ENCODE measurements at places on chromosomes 4 and X.

- DNase-seq: no peak
These were observed 957 bp downstream of the TIMM17B start for GRCh38 chrX:48896611-48897011.

GRCh38 chr4:90112715-90113114 lies 14.5 kb upstream of the CCSER1 start:
- no peak for DNase-seq

DNA sequence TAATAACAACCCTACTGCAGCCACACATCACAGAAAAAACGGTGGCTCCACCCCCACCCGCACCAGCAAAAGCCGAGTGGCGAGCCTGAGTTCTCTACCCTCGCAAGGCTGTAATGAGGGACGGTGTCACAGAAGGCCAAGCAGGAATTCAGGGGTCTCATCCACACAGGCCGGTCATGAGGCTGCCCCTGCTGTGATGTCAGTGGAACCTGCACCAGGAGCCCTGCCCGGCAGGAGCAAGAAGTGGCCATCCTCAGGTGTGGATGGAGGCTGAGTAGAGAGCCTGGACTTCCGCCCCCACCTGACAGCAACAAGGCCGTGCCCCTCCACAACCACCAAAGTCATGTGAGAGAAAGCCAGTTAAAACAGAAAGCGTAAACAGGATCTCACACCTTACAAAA lies 20.6 kb downstream of the LYAR start:
- no peak for DNase-seq

DNA sequence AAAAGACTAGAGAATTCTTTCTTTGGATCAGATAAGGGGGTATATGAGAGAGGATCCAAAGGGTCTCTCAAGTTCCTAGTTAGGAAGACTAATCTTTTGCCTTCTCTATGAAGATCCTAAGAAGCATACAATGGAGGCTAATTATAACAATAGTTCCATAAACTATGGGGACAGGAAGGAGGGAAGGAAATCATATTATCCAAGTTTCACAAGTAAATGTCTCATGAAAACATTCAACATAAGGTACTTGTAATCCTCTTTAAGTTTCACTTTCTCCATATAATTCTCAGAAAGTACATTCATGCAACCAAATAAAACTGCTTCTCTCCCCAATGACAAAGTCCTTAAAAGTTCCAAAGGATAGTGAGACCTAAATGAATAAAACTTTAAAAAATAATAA lies 27.1 kb downstream of the STX18 start:
- DNase-seq: no peak

- DNase-seq: no peak
These were observed 107.4 kb downstream of the FAM13A start for GRCh38 chr4:88949605-88950004.

- DNase-seq: no peak
These were observed 8.2 kb upstream of the AFF1 start for GRCh38 chr4:86926435-86927086.

DNA sequence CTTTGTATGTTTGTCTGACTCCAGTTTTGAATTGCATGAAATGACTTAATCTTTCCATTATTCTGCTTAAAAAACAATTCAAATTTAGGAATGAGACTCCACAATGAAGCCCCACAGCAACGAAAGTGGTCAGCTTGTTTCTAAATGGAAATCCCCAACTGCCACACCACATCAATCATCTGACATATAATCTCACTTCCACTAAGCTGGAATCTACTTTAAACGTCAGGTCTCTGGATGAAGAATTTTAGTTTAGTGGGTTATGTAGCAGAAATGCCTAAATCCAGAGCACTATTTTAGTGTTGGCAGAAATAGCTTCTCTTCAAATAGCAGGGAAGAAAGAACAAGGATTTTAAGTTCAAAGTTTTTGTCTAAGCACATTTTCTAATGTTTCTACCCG lies 1.7 kb upstream of the BMP2K start:
- no peak for DNase-seq

GRCh38 chr4:76592460-76592859 lies 157.4 kb downstream of the SHROOM3 start:
- DNase-seq: no peak

GRCh38 chrX:71183341-71183740 lies 38.7 kb downstream of the NLGN3 start:
- DNase-seq: peak; percentile 12

DNA sequence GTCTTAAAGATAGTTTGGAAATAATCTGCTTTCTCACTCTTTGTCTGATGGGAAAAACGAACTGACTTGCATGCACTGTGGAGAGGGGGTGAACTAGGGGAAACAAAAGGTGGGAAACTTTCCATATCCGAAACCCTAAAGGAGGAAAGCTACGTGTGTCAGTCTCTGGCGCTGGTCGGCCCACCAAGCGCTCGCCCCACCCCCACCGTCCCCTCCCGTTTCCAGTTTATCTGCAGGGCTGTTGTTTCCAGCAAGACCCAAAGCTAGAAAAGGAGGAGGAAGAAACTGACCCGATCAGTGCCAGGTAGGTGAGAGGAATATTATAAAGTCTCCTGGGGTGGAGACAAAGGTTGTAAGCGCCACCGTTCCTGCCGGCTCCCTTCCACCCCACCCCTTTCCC lies 552 bp downstream of the TCEAL9 start:
- DNase-seq: peak; percentile 19

GRCh38 chr4:3657902-3658529 lies 108.2 kb upstream of the ADRA2C start:
- DNase-seq: no peak
